T-helper 9 cell (primary cell): ENCODE measurements at places on chromosomes 1 and 21.

GRCh38 chr21:42665484-42665883, 12.1 kb downstream of the PDE9A start:
- no peak for DNase-seq

- DNase-seq = no peak
Measured at GRCh38 chr21:26798856-26799751, 46.1 kb downstream of the ADAMTS1 start.

GRCh38 chr1:60448850-60449249, 375.3 kb upstream of the C1orf87 start:
- no peak for DNase-seq

DNA sequence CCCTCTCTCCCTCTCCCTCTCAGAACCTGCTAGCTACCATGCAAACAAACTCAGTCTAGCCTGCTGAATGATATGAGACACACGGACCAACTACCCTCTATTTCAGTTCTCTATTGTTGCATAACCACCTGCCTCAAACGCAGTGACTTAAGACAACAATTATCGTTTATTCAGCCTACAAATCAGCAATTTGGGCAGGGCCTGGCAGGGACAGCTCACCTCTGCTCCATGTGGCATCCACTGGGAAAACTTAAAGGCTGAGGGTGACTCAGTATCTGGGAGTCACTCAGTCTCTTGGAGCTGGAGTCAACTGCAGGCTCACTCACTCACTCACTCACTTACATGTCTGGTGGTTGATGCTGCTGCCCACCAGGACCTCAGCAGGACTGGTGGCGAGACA, 121.3 kb downstream of the SEC16B start:
- DNase-seq = no peak

DNA sequence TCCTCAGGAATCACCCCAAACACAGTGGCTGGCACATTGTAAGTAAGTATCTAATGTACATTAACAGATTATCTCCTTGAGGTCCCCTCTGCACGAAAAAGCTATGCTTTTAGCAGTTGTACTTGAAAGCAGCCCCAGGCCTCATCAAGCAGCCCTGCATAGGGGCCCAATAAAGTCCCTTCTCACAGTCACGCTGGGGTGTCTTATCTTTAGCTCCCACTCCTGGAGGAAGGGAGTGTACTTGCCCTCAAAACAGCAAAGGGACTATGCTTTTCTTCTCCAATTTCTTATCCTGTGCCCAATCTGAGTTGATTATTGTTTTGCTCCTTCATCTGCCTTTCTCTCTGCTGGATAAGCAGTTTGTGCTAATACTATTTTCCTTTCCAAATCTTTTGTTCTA, 168.8 kb upstream of the PLXNA2 start:
- no peak for DNase-seq

GRCh38 chr1:2854611-2855010, 53.1 kb upstream of the TTC34 start:
- no peak for DNase-seq

GRCh38 chr1:185487026-185487425, 170.0 kb upstream of the IVNS1ABP start:
- no peak for DNase-seq

DNA sequence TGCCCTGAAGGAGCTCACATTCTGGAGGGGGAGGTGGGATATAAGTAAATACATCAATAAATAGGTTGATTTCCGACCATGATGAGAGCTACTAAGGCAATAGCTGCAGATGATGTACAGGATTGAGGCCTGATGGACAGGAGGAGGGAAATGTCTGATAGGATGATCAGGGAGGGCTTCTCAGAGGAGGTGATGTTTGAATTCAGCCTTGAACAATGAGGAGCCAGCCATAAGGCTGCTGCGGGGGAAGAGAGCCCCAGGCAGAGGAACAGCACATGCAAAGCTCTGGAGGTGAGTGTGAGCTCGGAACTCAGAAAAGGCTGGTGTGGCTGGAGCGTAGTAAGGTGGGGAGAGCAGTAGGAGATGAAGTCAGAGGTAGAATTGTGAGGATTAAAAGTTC, 411.7 kb downstream of the PTPRU start:
- no peak for DNase-seq

GRCh38 chr1:79561521-79561978, 555.0 kb upstream of the ADGRL4 start:
- DNase-seq = no peak

- no peak for DNase-seq
Measured at GRCh38 chr1:220432408-220432807, 95.5 kb upstream of the MARK1 start.

DNA sequence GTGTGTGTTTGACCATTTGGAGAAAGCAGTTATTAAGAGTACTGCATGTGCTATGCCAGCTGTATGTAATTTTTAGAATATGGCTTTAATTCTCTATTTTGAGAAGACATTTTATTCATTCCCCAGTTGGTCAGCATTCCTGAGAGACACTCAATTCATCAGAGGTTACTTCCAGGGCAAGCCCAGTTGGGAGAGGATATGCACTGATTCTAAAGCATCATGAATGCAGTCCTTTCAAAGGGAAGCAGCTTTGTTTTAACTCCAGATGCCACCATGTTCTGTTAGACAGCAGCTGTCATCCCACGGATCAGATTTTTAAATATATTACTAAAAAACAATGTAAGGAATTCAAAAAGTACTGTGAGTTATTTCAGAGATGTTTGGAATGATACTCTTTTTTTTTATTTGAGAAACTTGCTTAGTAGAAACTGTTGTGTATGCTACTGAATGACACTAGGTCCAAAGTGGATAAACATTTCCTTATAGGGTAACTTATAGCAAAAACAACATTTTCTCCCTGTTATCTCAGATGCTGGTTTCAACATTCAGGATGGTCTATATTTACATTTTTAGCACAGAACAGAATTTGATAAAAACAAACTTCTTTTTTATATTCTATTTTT, 149.5 kb upstream of the B3GALT2 start:
- no peak for DNase-seq

DNA sequence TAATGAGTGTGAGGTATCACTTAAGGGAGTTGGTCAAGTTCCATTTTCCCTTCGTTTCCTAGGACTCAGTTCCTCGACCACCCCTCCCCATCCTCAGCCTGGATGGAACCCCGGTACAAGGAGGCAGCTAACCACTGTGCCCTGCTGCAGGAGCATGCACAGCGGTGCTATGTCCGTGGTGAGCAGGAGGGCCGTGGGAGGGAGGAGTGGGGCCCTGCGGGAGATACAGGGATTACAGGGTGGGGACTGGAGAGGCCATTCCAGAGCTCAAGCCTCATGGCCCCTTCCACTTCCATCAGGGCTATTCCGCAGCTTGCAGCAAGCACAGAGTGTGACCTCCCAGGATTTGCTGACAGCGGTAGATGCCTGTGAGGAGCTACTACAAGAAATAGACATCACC, 25.8 kb downstream of the HYI start:
- no peak for DNase-seq
